ENCODE measurements at places on chromosomes 4 and X.

DNA sequence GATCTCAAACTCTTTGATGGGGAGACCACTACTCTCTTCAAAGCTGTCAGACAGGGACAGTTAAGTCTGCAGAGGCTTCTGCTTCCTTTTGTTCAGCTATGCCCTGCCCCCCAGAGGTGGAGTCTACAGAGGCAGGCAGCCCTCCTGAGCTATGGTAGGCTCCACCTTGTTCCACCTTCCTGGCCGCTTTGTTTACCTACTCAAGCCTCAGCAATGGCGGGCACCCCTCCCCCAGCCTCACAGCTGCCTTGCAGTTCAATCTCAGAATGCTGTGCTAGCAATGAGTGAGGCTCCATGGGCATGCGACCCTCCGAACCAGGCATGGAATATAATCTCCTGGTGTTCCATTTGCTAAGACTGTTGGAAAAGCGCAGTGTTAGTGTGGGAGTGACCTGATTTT lies 42.1 kb upstream of the UGT2B10 start:
- no peak for DNase-seq

DNA sequence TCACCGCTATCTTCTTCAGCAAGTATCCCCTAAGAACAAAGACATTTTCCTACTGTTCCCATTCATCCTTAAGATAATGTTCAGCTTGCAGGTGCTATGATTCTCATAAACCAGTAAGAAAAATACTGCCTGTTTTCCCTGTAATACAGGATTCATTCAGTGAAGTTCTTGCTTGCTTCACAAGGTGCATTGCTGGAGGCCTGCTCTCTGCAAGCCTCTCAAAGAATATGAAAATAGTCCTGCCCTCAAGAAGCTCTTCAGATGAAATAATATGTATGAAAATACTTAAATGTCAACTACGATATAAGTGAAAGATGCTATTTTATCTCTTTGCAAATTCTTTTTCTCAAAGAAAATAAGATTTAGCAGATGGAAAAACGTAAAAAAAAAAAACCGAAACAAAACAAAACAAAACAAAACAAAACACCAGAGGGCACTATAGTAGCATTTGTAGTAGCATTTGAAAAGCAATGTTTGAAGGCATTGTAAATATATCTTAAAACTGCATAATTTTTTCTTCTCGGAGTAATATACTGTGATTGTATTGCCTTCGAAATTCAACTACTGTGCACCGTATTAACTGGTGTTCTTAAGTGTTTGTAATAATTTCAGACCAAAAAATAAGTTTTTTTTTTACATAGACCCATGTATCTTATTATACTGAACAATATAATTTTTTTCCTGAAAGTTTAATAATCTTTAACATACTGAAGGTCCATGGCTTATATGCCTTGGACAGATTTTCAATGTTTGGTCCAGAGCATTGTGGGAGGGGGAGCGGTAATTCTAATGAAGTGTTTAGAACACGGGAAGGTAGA lies 26.0 kb downstream of the ADH4 start:
- DNase-seq: peak; percentile 4

DNA sequence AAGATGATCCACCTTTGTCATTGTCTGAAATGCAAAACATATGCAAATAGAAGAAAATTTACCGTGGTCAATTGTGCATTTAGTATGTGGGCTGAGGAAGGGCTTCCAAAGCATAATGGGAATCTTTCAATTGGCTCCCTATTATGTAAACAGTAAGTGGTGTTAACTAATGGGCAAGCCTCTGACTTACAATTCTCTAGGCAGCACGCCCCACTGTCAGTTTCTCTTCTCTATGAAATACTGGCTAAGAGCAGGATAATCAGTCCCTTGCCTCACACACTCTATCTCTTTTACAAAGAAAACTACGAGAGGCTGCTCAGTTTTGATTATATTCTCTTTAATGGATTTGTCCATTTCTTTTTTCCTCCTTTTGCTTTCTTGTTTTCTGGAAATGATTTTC lies 1272.6 kb downstream of the PCDH19 start:
- no peak for DNase-seq

DNA sequence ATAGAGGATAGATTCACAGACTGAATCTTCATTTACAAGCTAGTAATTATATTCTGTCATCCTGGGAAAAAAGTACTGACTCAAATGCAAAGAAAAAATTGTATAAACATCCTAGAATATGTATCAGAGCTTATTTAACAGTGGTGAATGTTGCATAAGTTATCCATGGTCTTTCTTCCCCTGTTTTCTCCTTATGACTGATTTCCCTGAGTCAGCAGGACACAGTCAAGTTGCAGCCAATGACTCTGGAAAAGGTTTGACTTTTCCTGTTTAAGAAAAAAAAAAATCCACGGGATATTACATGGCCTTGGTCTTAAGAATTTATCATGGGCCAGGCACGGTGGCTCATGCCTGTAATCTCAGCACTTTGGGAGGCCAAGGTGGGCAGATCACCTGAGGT lies 36.5 kb downstream of the INPP4B start:
- no peak for DNase-seq
